Common myeloid progenitor, CD34-positive (primary cell): ENCODE measurements at places on chromosomes 13 and 19.

DNA sequence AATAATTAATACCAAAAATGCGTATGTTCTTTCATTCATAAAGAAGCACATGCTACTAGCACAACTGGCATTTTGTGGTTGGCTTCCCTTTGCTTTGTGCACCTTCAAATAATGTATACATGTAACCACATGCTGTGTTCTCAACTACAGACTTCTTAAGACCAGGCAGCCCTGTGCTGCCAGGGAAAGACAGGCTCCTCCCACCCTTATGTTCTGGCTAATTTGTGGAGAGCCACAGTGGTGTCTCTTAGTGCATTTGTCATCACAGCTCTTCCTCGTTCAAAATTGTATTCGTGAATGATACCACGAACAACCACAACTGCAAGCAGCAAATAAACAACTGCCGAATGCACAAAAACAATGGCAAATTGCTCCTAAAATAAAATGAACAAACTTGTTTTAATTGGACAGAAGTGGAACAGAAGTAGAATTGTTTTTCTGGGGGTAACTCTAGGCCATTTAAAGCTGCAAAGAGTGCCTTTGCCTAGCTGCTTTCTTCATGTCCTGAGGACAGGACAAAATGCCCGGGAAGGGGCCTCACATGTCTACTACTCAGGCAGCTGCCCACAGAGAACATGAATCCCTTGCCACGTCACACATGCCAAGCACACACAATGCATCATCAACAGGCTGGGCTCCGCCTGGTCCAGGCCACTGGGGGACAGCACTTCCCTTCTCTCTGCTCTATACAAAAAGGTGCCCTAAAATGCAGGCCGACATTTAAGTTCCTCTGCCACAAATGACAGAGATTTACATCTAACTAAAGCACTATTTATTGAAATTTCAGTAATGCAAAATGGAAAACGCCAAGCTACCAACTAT is 21.7 kb downstream of the IRS2 start:
- DNase-seq: peak; percentile 52

- no peak for DNase-seq
Measured at GRCh38 chr13:112234131-112234875, 141.9 kb upstream of the SPACA7 start.

GRCh38 chr13:25848812-25849745 is 202.7 kb downstream of the SHISA2 start:
- DNase-seq: no peak

- DNase-seq: peak; percentile 26
Measured at GRCh38 chr19:47176627-47177090, 46.0 kb downstream of the SAE1 start.

DNA sequence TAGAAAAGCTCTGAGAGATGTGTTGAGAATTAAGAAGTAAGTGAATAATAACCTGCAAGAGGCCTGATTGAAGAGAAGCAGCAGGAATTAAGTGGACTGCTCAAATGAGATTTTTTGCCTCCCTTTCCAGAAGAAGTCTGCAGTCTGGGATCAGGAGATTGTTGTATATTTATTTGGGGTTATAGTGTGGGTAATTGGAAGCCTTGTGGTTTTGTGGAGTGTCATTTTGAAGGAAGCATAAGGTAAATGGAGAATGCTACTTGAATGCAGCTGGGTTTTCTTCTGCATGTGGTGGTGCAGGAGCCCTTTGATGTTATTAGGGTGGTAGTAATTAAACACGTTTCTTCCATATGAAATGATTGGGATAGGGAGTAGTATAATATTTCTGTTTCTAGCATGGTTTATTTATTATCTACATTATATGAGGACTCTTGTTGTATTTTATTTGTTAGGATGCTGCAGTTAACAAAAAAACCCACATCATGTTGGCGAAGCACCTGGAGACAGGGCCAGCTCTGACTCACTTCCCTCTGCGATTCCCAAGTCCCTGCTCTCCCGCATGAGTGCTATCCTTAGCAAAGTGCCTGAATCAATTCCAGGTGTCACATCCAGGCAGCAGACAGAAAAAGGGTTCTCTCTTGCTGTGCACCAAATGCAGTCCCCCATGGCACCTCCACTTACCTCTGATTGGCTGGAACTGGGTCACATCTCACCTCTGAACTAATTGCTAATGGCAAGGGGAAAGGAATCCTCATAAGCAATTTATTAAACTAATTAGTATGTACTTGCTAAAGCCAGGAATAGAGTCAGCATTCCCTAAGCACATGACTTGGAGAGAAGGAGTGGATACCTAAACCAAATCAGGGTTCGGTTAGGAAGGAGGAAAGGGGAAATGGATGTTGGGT is 54.8 kb downstream of the DGKH start:
- DNase-seq: no peak

GRCh38 chr19:35154525-35155406 is at the start of gene FXYD5:
Gene FXYD5 (plus strand): TSS chr19:35154735. CDS start chr19:35155551, 816 bp downstream.
- peak; percentile 83 for DNase-seq

DNA sequence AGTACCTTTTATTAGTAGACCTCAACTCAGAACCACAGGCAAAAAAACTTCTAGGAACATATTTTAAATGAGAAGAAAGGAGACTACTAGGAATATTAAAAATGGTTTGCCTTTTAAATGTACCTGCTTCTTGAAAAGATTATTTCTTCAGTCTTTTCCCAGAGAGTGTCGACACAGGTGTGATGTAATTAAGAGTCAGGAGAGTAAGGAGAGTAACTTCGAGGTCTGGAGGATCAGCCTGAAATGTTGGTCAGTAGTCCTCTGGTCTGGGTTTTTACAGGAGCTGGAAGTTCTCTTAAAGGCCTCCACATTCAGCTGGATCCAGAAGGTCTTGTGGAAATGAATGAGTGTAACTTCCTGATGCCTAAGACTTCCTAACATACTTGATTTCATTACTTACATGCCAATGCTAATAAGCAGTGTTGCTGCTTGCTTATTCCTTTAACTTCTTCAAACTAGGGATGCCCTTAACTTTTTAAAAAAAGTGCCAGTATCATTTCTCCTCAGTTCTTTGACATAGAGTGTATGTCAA is at the start of gene KCTD4:
Gene KCTD4 (minus strand): TSS at position 345 of the 532 bp plus-strand sequence. CDS start 6,478 bp downstream, outside the sequence.
- DNase-seq: no peak

- DNase-seq: no peak
Measured at GRCh38 chr13:104954210-104954609, 1581.3 kb downstream of the EFNB2 start.

GRCh38 chr13:80363890-80364503 is 23.1 kb upstream of the SPRY2 start:
- no peak for DNase-seq

- no peak for DNase-seq
Measured at GRCh38 chr19:43462785-43463380, 2.5 kb downstream of the LYPD3 start.

DNA sequence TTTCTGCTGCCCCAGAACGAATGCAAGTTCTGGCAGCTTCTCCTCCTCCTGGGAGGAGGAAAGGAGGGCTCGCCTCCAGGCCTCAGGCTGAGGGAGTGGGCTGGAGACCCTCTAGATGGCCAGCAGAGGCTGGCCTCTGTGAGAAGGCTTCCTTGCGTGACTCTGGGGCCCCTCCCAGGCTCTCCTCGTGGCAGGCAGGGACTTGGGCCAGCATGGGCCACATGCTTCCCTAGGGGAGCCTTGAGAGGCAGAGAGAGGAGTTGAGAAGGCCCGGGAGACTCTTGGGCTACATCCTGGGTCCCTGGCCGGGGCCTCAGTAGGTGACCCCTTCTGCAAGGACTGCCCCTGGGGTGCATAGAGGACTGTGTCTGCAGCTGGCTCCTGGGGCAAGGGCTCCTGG is 25.9 kb downstream of the LYL1 start:
- DNase-seq: no peak

DNA sequence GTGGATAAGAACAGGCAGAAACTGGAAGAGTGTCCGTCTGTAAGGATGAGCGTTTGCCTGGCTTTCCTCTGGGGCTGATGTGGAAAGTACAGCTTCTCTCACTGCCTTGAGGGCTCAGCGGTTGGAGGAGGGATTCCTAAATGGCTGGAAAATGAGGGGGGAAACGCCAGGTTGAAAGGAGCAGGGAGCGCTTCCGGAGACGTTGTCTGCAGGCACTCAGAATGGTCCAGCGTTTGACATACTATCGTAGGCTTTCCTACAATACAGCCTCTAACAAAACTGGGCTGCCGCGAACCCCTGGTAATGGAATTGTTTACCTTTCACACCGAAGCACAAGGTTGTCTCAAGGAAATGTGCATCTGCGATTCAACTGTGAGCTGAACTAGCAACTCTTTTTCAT is 39.9 kb downstream of the MRPL57 start:
- DNase-seq: no peak

DNA sequence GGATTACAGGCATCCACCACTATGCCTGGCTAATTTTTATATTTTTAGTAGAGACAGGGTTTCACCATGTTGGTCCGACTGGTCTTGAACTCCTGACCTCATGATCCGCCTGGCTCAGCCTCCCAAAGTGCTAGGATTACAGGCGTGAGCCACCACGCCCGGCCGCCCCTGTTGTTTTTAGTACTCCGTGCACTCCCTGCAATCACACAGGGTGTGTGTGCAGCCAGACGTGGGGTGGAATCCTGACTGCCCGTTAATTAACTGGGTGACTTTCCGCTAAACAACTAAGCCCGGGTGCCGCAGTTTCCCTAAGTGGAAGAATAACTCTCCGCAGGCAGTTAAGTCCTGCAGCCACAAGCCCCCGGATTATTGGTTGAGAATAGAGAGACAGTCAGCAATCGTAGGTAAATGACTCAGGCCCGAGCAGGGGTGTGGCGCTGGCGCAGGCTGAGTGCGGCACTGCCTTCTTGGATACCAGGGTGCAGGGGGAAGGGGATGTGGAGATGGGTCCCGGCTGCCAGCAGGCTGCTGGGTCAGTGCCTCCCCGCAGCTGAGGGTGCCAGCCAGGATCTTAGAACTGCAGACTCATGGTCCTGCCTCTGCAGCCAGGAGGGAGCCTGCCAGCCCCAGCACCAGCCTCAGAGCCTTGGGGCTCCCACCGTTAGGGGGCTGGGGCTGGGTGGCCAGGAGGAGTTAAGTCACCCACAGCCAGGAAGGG is 6.1 kb upstream of the FXYD3 start:
- no peak for DNase-seq
